H4 (cell line): ENCODE measurements at places on chromosomes 1 and 21.

- no peak for DNase-seq
Measured at GRCh38 chr1:77271852-77272580, 9.8 kb upstream of the AK5 start.

DNA sequence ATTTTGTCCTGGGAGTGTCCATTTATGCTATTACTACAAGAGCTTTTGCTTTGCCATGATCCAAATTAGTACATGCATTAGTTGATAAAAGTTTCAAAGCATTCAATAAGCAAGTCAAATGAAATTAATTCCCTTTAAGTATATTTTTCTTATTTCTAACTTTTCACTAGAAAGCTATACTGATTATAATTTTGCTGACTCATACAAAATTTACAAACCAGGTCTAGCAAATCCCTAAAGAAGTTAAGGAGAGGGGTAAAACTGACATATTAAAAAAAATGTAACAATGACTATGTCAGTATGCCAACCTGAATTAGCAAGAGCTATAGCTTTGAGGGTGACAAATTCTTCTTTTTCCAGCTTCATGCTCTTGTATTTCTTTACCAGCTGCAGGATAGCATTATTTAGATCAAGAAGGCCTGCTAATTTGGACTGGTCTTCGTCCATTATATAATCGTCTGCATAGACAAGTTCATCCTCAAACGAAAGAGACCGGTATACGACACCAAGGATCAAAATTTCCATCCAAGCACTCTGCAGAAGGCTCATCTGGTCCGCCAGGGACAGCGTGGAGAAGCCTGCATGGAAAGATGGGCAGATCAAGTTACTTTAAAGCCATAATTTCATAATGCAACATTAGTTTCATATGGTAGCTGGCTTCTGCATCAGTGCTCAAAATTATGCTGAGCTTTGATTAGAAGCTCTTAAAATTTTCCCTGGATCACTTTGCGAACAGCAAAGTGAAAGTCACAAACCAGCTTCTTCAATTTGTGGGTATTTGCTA is 95.8 kb upstream of the USH2A start:
- no peak for DNase-seq

GRCh38 chr21:27154451-27155129 is 187.7 kb upstream of the ADAMTS5 start:
- no peak for DNase-seq

GRCh38 chr1:67958472-67958871 is 92.0 kb downstream of the DIRAS3 start:
- DNase-seq: no peak
